Caki2 (cell line): ENCODE measurements at places on chromosomes 16 and 17.
A peak's percentile ranks its signal among the peaks of the same experiment; 100 is the strongest.

DNA sequence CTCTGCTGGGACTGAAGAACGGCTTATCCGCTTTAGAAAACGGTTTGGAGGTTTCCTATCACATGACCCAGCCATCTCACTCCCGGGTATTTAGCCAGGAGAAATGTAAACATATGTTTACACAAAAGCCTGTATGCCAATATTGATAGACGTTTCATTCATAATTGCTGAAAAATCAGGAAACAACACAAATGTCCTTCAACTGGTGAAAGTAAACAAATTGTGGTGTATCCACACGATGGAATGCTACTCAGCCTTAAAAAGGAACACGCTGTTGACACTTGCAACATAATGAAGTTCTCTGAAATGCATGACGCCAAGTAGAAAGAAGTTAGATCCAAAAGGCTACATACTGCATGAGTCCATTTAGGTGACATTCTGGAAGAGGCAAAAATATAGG, 157.6 kb downstream of the SLC39A11 start:
- no peak for DNase-seq

DNA sequence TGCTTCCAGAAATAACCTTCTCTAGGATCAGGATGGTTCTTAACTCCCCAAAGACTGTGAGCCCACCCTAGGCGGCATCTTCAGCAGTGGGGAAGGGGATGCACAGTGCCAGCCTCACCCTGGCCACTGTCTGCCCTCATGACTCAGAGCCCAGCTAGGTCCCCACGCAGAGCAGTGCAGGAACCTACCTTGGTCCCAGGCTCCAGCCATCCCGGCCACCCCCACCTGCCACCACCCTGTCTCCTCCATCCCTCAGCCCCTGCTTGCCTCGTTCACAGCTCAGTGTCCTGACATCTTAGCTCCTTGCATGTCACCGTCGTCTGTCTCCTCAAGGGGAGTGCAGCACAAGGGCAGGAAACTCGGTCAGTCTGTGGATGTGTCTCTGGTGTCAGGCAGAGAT, 16.1 kb upstream of the KRTAP17-1 start:
- DNase-seq: no peak

- DNase-seq: no peak
Measured at GRCh38 chr17:74827800-74828199, 31.9 kb downstream of the GRIN2C start.

DNA sequence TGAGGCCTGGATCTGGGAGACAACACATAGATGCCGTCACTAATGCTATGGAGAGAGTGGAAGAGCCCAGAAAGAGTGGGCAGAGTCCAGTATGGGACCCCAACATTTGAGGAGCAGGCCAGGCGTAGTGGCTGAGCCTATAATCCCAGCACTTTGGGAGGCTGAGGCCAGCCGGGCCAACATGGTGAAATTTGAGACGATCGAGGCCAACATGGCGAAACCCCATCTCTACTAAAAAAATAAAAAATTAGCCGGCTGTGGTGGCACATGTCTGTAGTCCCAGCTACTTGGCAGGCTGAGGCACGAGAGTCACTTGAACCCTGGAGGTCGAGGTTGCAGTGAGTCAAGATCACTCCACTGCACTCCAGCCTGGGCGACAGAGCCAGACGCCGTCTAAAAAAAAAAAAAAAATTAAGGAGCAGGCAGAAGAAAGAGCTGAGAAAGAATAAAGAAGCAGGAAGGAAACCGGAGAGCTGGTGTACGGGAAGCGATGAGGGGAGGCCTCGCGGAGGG, 6.0 kb upstream of the DNAI2 start:
- DNase-seq: no peak

DNA sequence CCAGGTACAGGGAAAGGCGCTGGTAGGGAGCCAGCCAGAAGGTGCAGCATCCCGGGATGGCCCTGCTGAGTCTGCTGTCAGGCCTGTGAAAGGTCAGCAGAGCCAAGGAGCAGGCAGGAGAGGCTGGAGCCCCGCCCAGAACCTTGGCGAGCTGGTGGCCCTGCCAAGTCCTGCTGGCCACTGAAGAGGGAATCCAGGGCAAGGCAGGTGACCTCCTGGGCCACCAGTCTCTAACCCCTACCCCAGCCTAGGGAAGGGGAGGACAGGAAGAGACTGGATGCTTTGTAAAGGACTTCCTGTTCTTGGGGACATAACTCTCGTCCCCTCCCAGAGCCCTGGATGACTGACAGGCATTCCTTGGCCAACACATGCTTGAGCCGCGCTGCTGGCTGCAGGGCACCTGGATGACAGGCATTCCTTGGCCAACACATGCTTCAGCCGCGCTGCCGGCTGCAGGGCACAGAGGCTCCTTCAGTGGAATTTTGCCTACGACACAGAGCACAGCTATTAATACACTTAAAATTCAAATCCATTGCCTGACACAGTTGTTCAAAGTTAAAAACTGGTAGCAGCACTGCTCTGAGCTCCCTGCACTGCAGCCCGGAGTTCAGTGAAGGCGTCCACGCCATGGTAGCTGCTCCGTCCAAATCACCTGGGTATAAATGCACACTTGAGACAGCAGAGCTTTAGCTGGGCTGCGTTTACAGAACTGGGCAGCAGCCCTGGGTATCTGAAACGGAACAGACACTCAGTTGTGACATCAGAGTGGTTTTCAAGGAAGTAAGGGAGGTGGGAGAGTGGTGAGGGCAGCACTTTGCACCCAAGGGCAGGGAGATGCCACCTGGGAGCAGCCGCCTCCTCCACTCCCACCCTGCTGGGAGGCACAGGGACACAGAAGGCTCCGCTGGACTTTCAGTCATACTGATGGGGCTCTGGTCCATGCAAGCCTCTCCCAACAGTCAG, 2.0 kb upstream of the BRICD5 start:
- peak; percentile 66 for DNase-seq

- no peak for DNase-seq
Measured at GRCh38 chr17:7846765-7847661, 7.9 kb upstream of the TMEM88 start.

DNA sequence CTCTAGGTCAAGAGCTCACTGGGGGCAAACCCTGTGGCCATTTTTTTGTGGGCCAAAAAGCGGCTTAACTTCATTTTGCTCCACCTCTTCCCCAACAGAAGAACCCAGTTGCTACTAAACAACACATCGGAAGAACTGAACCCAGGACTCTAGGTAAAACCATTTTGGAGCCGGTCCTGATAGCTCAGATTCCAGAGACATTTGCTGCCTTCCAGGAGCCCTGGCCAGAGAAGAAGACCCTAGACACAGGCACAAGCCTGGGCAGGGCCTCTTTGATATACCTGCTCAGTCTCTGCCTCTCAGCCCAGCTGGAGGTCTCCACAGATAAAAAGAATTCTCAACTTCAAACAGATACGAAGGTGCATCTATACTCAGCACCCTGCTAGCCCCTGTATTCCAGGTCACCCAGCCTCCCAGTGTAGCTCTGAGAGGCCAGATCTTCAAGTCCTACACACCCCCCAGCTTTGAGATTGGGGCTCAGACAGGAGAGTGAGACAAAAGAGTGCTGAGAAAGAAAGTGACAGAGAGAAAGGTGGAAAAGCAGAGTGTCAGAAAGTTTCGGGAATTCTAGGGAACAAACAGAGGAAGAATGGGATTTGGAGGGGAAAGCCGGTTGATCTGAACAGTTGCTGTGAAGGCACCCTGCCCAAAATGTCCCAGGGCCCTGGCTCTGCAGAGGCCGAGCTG, 6.6 kb upstream of the HOXB9 start:
- DNase-seq: no peak

DNA sequence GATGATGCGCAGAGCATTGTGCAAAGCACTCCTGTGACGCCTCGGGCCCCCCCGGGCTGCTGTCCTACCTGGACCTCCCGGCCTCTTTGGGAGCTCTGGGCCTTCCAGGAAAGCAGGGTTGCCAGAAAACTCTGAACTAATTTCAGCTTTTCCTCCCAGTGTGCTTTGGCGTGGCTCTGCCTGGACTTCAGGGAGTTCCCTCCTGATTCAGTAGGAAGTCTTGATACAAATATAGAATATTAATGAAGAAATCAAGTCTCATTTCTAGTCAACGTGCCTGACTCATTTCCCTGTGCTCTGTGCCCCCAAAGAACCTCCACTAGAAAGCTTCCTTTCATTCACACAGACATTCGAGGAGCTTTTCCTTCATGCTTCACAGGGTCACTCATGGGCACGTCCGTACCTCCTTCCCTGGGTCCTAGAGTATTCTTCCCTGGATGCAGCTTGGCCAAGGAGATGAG, 84.0 kb upstream of the NOL11 start:
- DNase-seq: no peak

- DNase-seq: no peak
Measured at GRCh38 chr17:12927541-12928425, 90.0 kb downstream of the ELAC2 start.

DNA sequence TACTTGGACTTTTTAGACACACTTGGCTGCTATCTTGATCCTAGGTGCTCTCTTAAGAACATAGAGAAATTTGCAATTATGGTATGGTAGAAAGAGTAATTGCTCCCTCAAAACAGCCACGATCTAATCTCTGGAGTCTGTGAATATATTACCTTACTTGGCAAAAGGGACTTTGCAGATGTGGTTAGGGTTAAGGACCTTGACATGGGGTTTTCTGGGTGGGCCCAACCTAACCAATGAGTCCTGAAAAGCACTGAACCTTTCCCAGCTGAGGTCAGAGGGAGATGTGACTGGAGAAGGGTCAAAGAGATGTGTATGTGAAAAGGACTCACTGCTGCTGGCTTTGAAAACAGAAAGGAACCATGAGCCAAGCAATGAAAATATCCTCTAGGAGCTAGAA, 26.7 kb upstream of the MED13 start:
- peak; percentile 19 for DNase-seq

DNA sequence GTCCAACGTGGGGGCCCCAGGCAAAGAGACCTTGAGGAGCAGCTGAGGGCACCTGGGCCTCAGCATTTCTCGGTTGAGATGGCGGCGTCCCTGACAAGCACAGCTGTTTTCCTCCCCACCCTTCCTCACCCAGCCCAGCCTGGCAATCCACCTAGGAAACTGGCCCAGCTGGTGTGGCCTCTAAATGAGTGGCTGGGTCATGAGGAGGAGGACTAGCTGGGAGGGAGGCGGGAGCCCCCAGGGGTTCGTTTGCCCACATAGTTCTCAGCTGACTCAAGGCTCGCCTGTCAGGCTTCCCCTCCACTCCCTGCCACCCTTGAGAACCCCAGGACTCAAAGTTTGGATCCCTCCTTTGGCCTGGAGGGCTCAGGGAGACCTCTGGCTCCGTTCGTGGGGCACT, 5.9 kb downstream of the RNF222 start:
- no peak for DNase-seq

- peak; percentile 81 for DNase-seq
Measured at GRCh38 chr17:81365148-81365600, 30.1 kb upstream of the BAHCC1 start.

GRCh38 chr17:67386965-67387551, 10.0 kb downstream of the PITPNC1 start:
- peak; percentile 58 for DNase-seq

DNA sequence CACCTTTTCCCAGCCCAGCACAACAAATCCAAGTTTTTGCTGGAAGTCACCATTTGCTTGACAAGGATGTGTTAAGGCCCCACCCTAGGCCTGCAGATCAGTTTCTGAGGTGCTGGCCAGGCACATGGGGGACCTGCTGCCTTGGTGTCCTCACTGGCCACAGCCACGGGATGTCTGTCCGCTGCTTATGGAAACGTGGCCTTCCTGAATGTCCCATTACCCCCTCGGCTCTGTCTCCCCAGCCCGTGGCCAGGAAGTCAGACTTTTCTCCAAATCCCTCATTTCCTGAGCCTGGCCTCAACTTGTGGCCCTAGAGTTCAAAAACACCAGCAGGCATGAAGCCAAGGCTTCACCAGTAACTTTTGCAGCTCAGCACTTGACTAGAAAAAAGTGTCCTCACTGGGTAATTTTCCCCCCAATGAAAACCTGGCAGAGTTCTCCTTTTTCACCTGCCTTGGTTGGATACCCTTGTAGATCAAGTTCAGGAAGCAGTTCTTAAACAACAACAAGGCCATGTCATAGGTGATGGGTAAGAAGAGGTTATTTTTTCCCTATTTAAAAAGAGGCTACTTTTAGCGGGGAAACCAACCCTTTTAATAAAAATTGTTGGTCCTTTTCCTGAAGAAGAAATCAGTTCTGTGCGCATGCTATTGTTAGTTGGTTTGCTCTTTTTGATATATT, 80.8 kb downstream of the SOCS1 start:
- DNase-seq: no peak

GRCh38 chr17:6241996-6242395, 171.8 kb downstream of the WSCD1 start:
- no peak for DNase-seq

DNA sequence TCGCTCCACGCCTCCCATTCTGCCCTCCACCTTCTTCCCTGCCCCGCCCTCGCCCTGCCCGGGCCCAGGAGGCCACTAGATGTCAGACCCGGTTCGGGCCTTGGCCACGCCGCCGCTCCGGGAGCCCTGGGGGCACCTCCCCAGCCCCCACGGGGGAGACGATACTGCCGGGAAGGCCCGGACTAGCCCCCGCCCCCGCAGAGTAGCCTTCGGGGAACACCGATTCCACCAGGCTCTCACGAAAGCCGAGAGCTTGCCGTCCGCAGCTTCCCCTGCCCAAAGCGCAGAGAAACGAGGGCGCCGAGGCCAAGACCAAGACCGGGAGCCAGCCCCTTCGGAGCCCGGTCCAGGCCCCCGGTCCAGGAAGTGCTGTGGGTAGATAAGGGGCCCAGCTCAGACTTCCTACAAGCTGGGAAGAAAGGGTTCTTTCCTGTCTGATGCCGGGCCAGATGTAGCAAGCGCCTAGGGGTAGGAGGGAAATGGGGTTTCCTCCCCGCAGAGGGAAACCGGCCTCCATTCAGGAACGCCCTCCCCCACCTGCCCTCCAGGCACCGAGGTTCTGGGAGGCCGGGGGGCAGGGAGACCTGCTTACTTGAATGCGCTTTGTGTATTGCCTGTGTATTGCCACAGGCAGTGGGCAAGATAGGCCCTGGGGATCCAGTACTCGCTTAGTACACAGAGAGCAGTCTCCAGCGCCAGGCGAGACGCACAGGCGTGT, 806 bp upstream of the CYB561 start:
- DNase-seq: no peak

DNA sequence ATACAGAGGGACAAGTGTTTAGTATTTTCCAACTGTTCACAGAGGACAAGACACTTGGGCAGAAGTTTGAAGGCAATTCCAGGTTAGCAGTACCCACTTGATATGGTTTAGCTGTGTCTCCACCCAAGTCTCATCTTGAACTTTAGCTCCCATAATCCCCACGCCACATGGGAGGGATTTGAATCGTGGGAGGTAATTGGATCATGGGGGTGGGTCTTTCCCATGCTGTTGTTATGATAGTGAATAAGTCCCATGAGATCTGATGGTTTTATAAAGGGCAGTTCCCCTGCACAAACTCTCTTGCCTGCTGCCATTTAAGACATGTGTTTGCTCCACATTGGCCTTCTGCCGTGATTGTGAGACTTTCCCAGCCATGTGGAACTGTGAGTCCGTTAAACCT, 668.9 kb downstream of the MAF start:
- DNase-seq: no peak
